ENCODE measurements at places on chromosomes 1 and 21.

- DNase-seq = no peak
Measured at GRCh38 chr1:32073299-32074229, 825 bp downstream of the TMEM39B start.

DNA sequence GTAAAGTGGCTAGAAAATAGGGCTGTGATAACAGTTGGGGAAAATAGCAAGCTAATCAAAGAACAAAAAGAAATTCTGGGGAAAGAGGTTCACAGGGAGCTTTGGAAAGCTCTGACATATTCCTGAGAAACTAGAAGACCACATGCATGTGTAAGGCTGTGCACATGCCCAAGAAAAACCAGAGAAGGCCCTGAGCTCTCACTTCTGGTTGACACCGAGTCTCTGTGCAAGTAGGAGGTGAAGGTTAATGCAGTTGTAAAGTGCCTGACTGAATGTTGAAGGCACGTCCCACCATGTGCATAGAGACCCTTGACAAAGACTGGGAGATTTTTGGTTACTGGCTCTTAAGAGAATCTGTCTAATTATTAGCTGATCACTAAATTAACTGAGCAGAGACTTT lies 261.0 kb downstream of the DYRK1A start:
- DNase-seq = no peak

DNA sequence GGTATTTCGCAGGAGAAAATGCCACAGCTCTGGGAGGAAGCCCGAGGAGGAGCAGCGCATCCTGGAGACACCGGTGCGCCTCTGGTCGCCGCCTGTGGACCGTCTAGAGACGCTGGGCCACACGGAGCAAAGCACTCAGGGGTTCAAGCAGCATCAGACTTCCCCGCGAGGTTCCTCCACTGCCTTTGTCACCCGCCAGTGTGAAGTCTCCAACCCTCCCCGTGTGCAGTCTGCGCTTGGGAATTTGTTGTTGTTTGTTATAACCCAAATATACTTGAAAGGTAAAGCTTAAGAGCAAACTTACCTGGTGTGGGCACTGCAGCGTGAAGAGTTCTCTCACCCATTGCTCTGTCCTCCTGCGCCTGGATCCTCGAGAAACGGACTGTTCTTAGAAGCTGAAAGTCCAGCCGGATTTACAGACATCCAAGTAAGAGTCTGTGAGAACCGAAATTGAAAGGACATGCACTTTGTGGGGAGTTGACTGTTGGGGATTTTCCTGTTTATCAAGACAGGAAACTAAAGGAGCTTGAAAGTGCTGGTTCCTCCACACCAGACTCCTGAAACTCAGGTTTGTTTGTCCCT lies at the start of gene GBP4:
TSS of gene GBP4 (minus strand) at position 452 of the 582 bp plus-strand sequence. CDS start at position 344, 108 bp downstream.
- no peak for DNase-seq

GRCh38 chr1:97033949-97034348 lies 312.4 kb downstream of the PTBP2 start:
- DNase-seq = no peak

- no peak for DNase-seq
Measured at GRCh38 chr21:15204970-15205286, 140.1 kb upstream of the NRIP1 start.

- DNase-seq = no peak
Measured at GRCh38 chr1:234756066-234756774, 146.2 kb upstream of the IRF2BP2 start.
